ENCODE measurements at places on chromosomes 1 and 21.
A peak's percentile ranks its signal among the peaks of the same experiment; 100 is the strongest.

- DNase-seq, result peak; percentile 69
Measured at GRCh38 chr1:52551507-52552235, 1.2 kb downstream of the TUT4 start.

- peak; percentile 27 for DNase-seq
Measured at GRCh38 chr1:114756009-114756892, 1.5 kb downstream of the CSDE1 start.

- DNase-seq, result peak; percentile 67
Measured at GRCh38 chr1:213201380-213202155, 150.5 kb downstream of the RPS6KC1 start.

- no peak for DNase-seq
Measured at GRCh38 chr1:93323185-93323820, 22.4 kb upstream of the DR1 start.

- no peak for DNase-seq
Measured at GRCh38 chr1:209430821-209431259, 152.7 kb upstream of the CAMK1G start.

- peak; percentile 57 for DNase-seq
Measured at GRCh38 chr1:30977105-30977504, 68.5 kb upstream of the SDC3 start.

GRCh38 chr1:118788463-118788862 is 199.7 kb downstream of the TBX15 start:
- no peak for DNase-seq

DNA sequence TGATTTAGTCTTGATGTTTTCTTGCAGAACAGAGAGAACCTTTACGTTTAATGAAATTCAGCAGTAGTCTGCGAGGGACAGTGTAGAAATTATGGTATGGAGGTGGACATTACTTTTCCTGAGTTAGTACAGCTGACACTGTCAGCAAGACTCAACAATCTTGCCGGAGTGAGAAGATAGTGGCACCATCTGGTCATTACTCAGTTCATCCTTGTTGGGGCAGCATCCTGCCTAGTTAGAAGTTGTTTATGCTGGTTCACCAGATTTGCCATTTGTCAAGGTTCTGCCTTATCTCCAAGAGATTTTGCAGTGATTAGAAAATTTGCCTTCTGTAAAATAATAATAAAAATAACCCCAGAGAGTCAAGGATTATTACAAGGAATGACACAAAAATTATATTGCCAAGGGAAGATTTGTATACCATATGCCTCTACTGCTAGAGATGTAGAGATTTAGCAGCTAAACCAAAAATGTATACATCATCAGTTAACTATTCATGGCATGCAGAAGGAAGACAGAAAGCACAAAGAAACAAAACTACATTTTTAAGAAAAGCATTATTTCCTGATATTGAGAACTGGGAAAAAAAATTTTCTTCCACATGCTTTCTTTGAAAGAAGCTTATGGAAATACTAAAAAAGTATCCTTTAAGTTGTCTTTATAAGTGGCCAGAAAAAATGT is 1967.4 kb downstream of the NCAM2 start:
- no peak for DNase-seq

DNA sequence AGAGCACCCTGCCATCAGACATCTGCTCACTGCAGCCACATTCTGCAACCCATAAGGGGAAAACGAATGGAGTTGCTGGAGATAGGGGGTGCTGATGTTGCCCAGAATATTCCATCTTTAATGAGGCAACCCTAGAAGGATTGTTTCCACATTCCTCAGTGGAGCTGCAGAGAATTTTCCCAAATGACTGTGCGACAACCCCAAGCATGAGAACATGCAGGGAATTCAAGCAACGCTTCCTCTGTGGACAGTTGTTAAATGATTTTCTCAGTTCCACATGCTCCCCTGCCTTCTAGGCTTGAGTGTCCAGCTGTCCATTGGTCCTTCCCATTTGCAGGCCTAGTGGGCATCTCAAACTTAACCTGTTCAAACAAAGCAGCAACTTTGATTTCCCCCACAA is 20.5 kb upstream of the UBL4B start:
- DNase-seq, result peak; percentile 15

GRCh38 chr1:21961799-21962198 is 15.0 kb upstream of the CELA3B start:
- DNase-seq, result no peak

DNA sequence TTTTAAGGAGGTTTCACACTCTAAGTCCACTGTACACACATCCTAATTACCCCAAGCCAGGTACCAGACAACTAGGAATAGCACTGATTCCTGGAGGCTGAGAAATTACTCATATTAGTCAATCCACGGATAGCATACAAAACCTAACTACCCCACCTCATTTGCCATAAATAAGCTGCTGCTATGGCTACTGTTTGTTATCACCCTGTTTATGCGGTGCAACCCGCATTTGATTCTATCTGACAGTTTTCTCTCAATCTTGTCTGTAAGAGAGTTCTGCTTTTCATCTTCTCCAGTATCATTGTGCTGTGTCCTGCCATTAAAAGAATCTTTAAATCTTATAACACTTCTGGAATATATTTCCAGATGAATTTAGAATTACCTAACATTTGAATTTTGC is 1496.5 kb downstream of the PLA2G4A start:
- DNase-seq, result no peak

- no peak for DNase-seq
Measured at GRCh38 chr1:47587891-47588582, 150.2 kb downstream of the FOXD2 start.

GRCh38 chr1:185157599-185158412 is 839 bp downstream of the SWT1 start:
- peak; percentile 41 for DNase-seq

- peak; percentile 4 for DNase-seq
Measured at GRCh38 chr1:18144916-18145647, 37.5 kb downstream of the IGSF21 start.

GRCh38 chr21:28991861-28992525 is 684 bp downstream of the LTN1 start:
- DNase-seq, result peak; percentile 36

- no peak for DNase-seq
Measured at GRCh38 chr1:187631984-187632383, 803.2 kb downstream of the PLA2G4A start.

DNA sequence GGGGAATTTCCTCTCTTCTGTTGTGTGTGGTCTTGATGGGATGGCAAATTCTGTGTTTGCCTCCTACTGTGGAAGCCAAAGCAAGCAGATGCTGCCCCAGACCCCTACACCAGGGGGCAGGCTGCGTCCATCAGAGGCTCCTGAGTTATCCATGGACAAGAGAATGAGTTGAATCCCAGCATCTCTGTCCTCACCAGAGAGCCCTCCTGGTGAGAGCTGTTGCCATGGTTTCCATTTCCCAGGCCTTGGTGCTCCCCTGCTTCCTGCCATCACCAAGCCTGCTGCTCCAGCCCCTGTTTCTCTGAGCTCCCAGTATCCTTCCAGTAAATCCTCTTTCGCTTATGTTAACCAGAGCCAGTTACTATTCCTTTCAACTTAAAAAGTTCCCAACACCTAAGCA is 20.4 kb upstream of the GNG12 start:
- DNase-seq, result peak; percentile 85

- DNase-seq, result no peak
Measured at GRCh38 chr1:166888373-166889111, 12.5 kb upstream of the TADA1 start.

GRCh38 chr1:113677250-113678158 is 81.8 kb downstream of the PHTF1 start:
- DNase-seq, result peak; percentile 79

DNA sequence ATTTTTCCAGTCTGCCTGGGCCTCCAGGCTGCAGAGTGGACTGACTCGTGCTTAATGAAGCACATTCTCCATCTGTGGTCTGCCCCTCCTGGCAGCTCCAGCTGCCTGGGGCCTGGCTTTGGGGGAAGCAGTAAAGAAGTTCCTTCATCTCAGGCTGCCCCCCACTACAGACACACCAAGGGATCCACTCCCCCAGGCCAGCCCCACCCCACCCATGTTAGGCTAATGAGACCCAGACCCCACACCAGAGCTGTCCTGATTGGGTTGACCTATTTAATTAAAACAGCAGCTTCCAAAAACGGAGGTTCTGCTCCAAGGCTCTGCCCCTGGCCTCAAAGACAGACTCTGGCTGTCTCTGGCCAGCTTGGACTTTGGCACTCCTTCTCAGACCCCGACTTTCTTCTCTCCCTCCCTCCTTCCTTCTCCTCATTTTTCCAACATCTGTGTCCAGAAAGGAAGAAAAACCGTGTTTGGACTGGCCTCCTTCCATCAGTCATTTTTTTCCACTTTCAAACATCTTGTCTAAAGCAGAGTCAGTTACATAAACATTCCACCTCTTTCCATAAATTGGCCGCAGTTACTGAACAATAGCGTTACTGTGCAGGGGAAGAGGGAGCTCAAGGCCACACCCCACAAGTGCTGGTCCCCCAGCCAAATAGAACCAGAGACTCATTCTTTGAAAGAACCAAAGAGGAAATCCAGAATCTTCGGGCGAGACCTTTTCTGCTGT is 29.7 kb downstream of the SERTAD4 start:
- DNase-seq, result peak; percentile 92

DNA sequence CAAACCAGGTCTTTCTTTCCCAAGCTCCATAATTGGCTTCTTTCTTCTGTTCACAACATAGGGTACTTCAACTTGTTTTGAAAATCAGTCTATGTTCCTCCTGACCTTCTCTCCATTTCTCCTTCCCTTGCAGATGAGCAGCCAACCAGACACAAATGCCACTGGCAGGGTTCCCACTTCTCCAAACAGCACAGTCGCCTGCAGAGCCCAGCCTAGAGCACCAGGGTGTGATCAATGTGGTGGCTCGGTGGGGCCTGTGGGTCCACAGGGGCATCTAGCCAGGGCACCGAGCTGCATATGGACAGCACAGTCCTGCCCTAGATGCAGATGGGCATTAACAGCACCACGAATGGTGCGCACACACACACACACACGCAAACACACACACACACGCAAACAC is 112.8 kb downstream of the NPHP4 start:
- DNase-seq, result no peak

GRCh38 chr1:169107603-169108208 is 1.2 kb downstream of the ATP1B1 start:
- DNase-seq, result peak; percentile 46

All from adipocyte (in vitro differentiated cells).